ENCODE measurements at places on chromosomes 4 and X.

GRCh38 chr4:99816545-99817308 lies at the start of gene DAPP1:
TSS of gene DAPP1 (plus strand) at chr4:99816827. CDS start at chr4:99816914, 87 bp downstream.
- DNase-seq: no peak

DNA sequence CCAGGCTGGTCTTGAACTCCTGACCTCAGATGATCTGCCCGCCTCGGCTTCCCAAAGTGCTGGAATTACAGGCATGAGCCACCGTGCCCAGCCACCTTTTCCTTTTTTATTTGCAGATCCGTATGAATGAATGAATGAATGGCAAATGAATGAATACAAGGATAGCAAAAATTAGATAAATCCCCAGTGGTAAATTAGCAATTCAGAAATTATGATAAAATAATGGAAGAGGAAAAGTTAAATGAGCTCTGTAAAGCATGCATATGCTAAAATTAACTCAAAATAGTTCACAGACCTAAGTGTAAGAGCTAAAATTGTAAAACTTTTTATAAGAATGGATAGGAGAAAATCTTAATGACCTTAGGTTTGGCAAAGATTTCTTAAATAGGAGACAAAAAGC lies 49.8 kb downstream of the SH3KBP1 start:
- DNase-seq: no peak

DNA sequence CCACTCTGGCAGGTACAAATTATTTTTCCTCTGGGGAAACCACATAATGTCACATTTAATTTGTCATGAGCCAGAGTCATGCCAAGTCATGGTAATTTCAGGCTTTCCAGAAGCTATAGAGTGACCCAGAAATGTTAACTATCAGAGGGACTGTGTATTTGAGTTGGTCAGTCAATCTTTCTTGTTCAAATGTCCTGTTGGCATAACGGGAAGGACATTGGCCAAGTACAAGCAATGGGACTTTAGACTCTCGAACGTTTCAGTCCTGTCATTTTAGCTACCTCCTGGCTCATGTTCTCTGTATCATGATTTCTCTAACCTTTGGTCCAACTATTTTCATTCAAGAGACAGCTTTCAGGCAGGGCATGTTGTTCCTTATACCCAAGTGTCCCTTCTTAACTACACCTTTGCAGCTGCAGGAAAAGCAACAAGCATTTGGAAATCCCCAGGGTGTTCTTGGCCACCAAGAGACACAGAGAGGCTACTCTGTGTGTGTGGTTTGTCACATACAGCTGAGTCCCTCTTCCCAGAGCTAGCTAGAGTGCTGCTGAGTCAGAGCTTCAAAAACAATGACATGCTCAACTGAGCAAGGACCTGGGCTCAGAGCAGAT lies 142.6 kb downstream of the EGF start:
- DNase-seq: no peak

GRCh38 chrX:85107407-85107806 lies 103.7 kb downstream of the APOOL start:
- no peak for DNase-seq

All from NCI-H2081 (cell line).